ENCODE measurements at places on chromosomes 1 and 21.

GRCh38 chr1:65724151-65724550 is 68.5 kb upstream of the PDE4B start:
- DNase-seq, result no peak

- no peak for DNase-seq
These were observed 3.2 kb downstream of the GREM2 start for GRCh38 chr1:240608707-240609106.

- no peak for DNase-seq
These were observed 34.2 kb downstream of the IGFN1 start for GRCh38 chr1:201224666-201225370.

GRCh38 chr1:21256776-21257175 is 33.5 kb downstream of the ECE1 start:
- no peak for DNase-seq

GRCh38 chr1:114097109-114097508 is 56.6 kb downstream of the SYT6 start:
- no peak for DNase-seq

DNA sequence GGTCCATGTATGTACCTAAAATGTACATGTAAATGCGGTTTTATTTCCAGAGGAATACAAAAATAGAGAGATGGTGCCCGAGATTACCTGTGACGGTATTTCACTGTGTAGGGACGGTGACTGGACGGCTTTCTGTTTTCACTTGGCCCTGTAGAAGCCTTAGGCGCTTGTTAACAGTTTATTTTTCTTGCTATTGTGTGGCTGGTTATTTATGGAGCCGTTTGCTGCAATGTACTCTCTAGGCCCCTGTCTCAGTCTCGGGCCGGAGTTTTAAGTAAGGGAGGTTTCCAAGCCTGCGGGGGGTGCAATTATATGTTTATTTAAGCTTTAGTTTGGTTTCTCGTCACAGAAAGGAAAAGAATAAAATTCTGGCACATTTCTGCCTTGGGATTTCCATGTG is 413 bp downstream of the EFCAB7 start:
- no peak for DNase-seq

- DNase-seq, result no peak
These were observed 142.6 kb downstream of the ESRRG start for GRCh38 chr1:216580538-216581057.

- DNase-seq, result no peak
These were observed 73.1 kb upstream of the DYNLT5 start for GRCh38 chr1:66679140-66679539.

- DNase-seq, result no peak
These were observed 251.9 kb upstream of the C1orf105 start for GRCh38 chr1:172168597-172168872.

Data from esophagus squamous epithelium (tissue), 5 donors.